ENCODE measurements at places on chromosomes 7 and 10.

- no peak for DNase-seq
Observed at GRCh38 chr7:28389504-28390395, 22.6 kb upstream of the CREB5 start.

DNA sequence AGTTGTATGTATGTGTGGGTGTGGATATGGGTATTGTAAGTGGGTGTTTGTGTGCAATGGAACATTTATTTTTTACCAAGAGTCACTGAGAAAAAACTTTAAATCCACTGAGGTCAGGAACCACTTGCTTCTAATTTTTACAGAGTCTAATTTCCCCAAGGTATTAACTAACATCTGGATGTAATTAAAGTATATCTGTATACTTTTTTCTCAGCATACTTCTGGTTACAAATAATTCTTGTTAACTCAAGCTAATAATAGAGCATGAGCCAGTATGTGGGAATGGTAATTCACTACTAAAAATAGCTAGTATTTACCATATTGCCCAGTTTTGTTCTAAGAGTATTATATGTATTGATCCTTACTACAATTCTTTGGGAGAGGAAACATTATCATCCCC is 24.6 kb upstream of the STEAP4 start:
- no peak for DNase-seq

- no peak for DNase-seq
Observed at GRCh38 chr7:55502124-55502857, 70.0 kb downstream of the VOPP1 start.

- no peak for DNase-seq
Observed at GRCh38 chr10:32084185-32084851, 28.1 kb upstream of the KIF5B start.

- no peak for DNase-seq
Observed at GRCh38 chr10:117463545-117463920, 79.0 kb upstream of the EMX2 start.

GRCh38 chr7:28745351-28745750 is 212.8 kb downstream of the TRIL start:
- DNase-seq = no peak

- no peak for DNase-seq
Observed at GRCh38 chr7:122397381-122397780, 92.8 kb upstream of the FEZF1 start.

GRCh38 chr7:123824754-123825067 is 20.3 kb upstream of the HYAL4 start:
- no peak for DNase-seq

GRCh38 chr10:7563368-7563767 is 103.4 kb downstream of the ITIH5 start:
- no peak for DNase-seq

GRCh38 chr7:27224983-27225934 is 17.3 kb upstream of the EVX1 start:
- no peak for DNase-seq

GRCh38 chr7:106813705-106814305 is 51.3 kb upstream of the PIK3CG start:
- DNase-seq = no peak

- DNase-seq = no peak
Observed at GRCh38 chr10:120755771-120756170, 95.4 kb upstream of the WDR11 start.

- no peak for DNase-seq
Observed at GRCh38 chr7:10930551-10930950, 43.1 kb upstream of the PHF14 start.

GRCh38 chr7:2639181-2639681 is 7.4 kb downstream of the TTYH3 start:
- no peak for DNase-seq

- no peak for DNase-seq
Observed at GRCh38 chr10:33712825-33713224, 378.4 kb upstream of the NRP1 start.

DNA sequence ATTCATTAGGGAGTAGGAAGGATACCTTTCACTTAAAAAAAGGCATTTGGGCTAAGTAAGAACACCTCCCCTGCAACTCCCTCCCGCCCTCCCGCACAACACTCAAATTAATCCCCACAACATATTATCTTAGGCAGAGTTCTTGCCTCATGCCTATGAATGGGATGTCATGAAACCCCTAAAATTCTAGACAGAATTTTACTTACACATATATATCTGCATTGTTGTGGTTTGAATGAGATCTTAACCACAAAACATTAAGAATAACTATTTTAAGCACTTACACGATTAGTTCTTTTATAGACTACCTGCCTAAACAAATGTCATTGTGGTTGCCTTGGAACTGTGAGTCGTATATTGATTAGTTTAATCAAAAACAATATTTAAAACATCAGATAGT is 4.5 kb upstream of the ITGB1 start:
- no peak for DNase-seq

GRCh38 chr10:79431891-79432831 is 13.3 kb downstream of the ZCCHC24 start:
- DNase-seq = no peak

- no peak for DNase-seq
Observed at GRCh38 chr7:22358820-22359697, 2.1 kb upstream of the RAPGEF5 start.

GRCh38 chr7:150946421-150947240 is 31.5 kb downstream of the KCNH2 start:
- no peak for DNase-seq

- DNase-seq = no peak
Observed at GRCh38 chr10:44979281-44980191, 927 bp upstream of the DEPP1 start.

DNA sequence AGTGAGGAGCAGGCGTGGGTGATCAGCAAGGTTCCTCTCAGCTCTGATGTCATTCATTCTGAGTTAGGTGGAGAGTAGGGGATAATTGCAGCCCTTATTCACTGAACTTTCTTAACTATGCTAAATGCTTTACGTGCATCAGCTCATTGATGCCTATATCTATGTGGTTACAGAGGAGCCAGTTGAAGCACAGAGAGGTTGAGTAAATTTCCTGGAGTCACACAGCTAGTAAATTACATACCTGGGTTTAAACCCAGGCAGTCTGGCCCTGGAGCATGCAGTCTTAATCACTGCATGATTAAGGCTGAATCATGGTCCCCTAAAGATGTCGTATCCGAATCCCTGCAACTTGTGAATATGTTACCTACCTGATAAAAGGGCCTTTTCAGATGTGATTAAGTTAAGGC is 99.6 kb downstream of the GRK5 start:
- DNase-seq = no peak

DNA sequence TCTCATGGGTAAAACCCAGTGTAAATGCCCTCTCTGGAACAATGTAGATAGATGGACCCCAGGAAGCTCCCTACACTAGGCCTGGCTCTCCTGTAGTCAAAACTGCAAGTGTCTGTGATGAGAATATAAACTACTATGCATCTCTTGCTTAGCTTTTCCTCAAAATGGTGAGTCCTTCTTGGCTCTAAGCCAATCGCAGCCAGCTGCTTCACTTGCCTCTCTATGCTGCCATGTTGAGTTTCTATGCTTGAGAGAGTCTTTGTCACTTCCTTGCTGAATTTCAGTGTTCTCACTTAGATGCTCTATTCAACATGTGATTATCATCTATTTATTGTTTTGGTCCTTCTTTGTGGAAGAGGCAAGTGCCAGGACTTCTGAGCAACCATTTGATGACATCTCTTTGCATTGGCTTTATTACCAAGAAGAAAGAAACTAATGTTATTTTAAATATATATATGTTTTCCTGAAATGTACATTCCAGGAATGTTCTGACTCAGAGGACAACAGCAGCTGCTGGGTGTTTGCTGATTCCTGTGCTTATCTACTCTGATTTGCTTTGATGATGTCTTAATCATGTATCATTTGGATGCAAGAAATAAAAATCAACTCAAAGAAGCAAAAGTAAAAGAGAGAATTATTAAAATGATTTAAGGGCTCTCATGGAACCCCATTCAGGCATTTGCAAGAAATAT is 16.6 kb downstream of the TAS2R40 start:
- DNase-seq = no peak

DNA sequence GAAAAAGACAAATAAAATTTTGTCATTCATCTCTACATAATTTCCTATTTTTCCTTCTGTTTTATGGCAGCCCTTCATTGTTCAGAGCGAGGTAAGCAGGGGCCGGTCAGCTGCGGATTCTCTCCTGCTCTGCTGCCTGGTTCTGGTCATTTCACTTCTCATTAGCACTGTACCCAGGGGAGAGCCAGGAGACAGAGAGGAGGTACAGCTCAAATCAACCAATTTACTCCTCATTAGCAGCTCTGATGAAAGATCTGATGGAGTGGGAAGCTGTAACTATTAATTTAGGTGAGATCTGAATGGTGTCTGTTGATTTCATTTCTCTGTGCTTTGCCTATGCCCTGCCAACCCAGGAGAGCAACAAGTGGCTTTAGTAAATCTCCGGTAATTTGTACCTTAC is 241.5 kb upstream of the PFKP start:
- DNase-seq = no peak

DNA sequence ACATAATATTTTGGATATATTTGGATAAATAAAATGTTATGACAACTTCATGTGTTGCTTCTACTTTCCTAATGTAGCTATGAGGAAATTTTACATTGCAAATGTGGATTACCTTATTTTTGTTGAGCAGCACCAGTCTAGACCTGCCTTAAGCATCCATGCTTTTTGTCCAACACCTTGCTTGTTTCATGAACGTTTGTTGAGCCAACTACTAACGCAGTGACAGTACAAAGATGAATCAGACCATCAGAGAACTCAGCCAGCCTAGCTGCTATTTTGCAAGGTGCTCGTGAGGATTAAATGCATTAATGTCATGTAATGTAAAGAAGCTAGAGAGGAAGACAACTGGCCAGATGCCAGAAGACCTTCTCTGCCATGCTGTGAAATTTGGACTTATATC is 1.1 kb upstream of the ZC3HAV1L start:
- DNase-seq = no peak

- DNase-seq = no peak
Observed at GRCh38 chr10:112751651-112752050, 198.4 kb upstream of the TCF7L2 start.

DNA sequence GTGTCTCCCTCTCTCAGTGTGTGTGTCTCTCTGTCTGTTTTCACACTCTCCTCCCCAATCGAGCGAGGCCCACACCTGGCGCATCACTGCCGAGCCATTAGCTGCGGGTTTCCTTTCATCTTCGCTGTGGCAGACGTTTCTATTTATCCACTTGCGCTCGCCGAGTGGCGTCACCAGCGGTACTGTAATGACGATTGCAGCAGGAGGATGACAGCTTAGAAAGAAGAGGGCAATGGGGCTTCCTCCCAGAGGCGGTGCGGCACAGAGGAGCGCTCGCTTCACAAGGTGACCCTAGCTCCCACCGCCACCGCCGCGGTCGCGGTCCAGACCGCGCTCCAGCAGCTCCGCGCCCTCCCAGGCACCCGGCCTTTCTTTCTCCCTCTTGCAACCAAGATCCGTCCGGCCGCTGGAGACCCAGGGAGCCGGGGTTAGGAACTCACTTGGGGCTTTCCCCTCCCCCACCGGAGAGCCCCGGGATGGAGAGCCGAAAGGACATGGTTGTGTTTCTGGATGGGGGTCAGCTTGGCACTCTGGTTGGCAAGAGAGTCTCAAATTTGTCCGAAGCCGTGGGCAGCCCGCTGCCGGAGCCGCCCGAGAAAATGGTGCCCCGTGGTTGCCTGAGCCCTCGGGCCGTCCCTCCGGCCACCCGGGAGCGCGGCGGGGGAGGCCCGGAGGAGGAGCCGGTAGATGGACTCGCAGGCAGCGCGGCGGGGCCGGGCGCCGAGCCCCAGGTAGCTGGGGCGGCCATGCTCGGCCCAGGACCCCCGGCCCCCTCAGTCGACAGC is at the start of gene EVX1:
Gene EVX1, plus strand, starts transcription at position 248 of the 785 bp plus-strand sequence. Its CDS starts 229 bp downstream, at position 477.
- no peak for DNase-seq

GRCh38 chr10:89207801-89208551 is 859 bp upstream of the CH25H start:
- DNase-seq = no peak

- DNase-seq = no peak
Observed at GRCh38 chr7:120862987-120863590, 5.1 kb upstream of the TSPAN12 start.

GRCh38 chr7:169276-170172 is 22.8 kb upstream of the FAM20C start:
- no peak for DNase-seq

- no peak for DNase-seq
Observed at GRCh38 chr7:70321016-70321590, 722.8 kb downstream of the AUTS2 start.

- DNase-seq = no peak
Observed at GRCh38 chr7:24227068-24227467, 56.9 kb upstream of the NPY start.
